Right atrium auricular region (tissue), 2 donors: ENCODE measurements at places on chromosomes 5 and 9.

- H3K27me3 ChIP-seq: no peaks in the 10 kb centered on the region
- H3K4me1 ChIP-seq: no peaks in the 10 kb centered on the region
- H3K27ac ChIP-seq: no peak overlapping the region
- H3K36me3 ChIP-seq: peaks cover 42% of the 10 kb centered on the region
- no peak overlapping the region for H3K4me3 ChIP-seq
- DNase-seq: no peak
Observed at GRCh38 chr5:109335114-109335513, 74.7 kb downstream of the PJA2 start.

GRCh38 chr5:159768243-159768642 lies 148.0 kb upstream of the ADRA1B start:
- H3K4me3 ChIP-seq: no peak overlapping the region
- DNase-seq: no peak
- H3K4me1 ChIP-seq: peaks cover 12% of the 10 kb centered on the region
- H3K36me3 ChIP-seq: no peaks in the 10 kb centered on the region
- H3K27me3 ChIP-seq: no peaks in the 10 kb centered on the region
- H3K27ac ChIP-seq: no peak overlapping the region

DNA sequence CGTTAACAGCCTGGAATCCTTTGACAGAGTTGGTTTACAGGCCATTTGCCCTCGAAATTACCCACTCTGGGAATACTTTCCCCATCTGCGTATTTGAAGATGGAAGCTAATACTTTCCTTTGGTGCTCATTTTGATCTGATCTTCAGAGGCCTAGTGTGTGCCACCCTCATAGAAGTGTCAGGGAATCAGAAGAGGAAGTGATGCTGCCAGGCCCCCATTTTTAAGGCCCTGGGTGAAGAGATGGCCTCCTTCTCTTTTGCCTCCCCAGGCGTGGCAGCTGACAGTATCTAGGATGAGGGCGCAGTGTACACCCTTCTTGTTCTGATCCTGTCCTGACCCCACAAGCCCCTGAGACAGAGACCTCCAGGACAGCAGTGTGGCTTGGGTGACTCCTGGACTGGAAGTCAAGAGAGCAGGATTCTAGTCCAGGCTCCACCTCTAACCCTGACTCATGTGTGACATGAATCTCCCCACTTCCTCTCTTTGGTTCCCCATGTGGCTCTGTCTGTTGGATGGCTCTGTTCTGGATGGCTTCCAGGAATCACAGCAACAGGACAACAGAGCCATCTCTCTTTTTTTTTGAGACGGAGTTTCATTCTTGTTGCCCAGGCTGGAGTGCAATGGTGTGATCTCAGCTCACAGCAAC lies 27.8 kb downstream of the CSF1R start:
- no peak overlapping the region for H3K27ac ChIP-seq
- H3K4me1 ChIP-seq: no peaks in the 10 kb centered on the region
- H3K27me3 ChIP-seq: no peaks in the 10 kb centered on the region
- DNase-seq: no peak

DNA sequence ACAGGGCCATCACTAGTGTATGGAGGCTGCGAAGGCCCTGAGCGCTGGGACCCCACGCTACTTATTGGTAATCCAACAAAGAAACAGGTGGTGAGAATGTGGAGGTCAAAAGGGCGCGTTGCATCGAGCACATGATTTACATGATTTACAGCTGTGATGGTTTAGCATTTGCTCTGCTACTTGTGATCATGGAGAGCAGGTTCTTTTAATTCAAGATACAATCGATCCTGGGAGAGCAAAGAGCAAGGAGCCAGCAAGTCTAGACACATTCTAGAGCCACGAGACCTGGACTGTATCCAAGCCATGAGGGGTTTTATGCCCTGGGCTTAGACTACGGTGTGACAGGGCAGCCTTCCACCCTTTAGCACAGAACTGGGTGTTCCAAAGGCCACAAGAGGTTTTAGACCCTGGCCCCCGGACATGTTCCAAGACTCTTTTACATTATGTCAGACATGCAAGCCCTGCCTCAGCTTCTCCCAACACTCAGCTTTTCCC lies 47.0 kb upstream of the CLK4 start:
- H3K27me3 ChIP-seq: no peaks in the 10 kb centered on the region
- no peak overlapping the region for H3K27ac ChIP-seq
- no peaks in the 10 kb centered on the region for H3K36me3 ChIP-seq
- no peak overlapping the region for H3K4me3 ChIP-seq

DNA sequence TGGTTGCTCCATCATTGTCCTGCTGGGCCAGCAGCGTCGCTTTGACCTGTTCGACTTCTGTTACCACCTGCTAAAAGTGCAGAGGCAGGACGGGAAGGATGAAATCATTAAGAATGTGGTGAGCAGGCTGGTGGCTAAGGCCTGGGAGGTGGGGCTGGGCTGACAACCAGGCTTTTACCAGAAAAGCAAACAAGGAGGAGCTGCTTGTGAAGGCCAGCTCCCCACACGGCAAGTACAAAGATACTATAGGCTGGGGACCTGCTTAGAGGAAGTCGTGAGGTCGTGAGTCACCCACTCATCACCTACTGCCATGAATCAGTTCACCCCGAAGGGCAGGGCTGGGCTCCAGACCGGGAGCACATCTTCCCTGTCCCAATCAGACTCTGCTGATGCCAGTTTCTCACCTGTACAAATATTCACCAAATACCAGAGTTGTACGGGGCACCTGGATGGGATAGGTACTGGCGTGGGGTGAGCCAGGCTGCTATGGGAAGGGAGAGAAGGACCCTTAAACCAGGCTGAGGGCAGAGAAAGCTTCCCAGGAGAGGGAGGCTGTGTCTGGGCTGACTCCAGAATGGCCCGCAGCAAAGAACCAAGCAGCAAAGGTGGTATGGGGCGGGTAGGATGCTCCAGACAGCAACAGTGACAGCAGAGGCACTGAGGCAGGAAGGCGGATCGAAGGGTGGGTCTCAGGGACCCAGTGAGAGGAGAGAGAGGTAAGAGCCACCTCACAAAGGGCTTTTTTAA lies 69.3 kb upstream of the NIPAL4 start:
- no peak overlapping the region for H3K27ac ChIP-seq
- H3K36me3 ChIP-seq: peaks cover 7% of the 10 kb centered on the region
- no peaks in the 10 kb centered on the region for H3K27me3 ChIP-seq
- DNase-seq: no peak
- H3K4me3 ChIP-seq: no peak overlapping the region

DNA sequence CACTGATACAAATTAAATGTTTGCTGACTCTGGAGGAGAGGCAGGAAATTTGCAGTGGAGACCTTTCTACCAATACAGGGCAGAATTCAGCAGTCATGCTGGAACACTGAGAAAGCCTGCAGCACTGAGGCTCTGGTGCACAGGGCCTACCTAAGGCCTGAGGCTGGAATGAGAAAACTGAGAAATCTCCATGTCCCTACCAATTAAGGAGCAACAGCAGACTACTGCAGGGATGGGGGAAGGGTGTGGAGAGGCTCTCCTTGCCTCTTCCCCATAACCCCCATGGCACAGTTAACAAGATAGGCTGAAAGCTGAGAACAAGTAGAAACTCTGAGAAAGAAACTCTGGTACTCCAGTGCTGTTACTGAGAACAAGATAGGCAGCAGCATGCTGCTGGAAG lies 10.5 kb downstream of the FBXO4 start:
- H3K27me3 ChIP-seq: no peaks in the 10 kb centered on the region
- no peak for DNase-seq
- peaks cover 42% of the 10 kb centered on the region for H3K36me3 ChIP-seq
- no peak overlapping the region for H3K27ac ChIP-seq
- H3K4me3 ChIP-seq: no peak overlapping the region
- no peaks in the 10 kb centered on the region for H3K4me1 ChIP-seq
